Fibroblast of skin of right quadriceps (primary cell): ENCODE measurements at places on chromosomes 1 and 21.

DNA sequence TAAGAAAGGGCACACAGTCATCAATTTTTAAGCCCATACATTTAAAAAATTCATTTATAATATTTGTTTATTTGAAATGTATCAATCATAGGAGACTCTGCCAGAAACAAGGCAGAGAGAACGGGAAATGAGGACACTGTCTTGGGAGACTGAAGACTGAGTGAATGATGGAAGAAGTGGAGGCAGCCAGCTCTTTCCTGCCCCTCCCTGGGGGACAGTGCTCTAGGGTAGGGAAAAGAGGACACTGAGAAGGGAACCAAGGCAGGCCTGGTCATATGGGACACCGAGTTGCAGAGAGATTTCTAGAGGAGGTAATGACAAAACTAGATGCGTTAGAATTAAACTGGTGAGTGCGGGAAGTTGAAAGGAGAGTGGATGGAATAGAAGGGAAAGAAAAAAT lies 31.6 kb downstream of the EEIG2 start:
- no peak for DNase-seq

- no peak for DNase-seq
These were observed 1036.3 kb downstream of the TTLL7 start for GRCh38 chr1:82962658-82963057.

DNA sequence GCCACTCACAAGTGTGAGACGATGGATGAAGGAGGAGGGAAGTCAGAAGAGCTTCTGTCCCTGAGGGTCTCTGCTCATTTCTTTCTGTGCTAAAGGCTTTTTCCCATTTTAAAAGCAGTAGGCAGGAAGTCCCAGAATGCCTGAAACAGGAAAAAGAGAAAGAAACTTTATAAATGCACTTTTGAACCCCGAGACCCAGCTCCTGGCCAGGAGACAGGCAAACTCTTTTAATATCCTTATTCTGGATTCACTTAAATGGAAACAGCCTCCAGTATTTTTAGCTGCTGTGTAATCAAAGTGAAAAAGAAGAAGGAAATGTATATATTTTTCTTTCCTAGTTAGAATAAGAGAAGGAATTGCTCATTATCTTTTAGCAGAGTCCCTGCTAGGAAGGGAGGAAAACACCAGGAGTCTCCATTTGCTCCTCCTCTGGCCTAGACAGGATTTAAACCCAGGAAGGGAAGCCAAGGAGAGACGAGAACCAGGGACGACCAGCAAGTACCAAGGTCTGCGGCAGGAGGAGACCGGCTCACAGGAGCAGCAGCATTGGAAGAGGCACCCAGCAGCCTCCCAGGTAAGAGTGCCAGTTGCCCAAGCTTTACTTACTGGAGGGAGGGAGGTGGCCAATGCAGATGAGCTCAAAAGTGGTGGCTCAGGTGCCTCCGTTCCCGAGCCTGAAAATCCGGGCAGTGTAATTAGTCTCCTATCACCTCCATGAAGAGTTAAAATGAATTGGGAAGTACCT lies at the start of gene TNN:
TSS of gene TNN (plus strand) at position 472 of the 745 bp plus-strand sequence. CDS start 9,586 bp downstream, outside the sequence.
- no peak for DNase-seq

GRCh38 chr1:24644100-24644384 lies 940 bp downstream of the SRRM1 start:
- no peak for DNase-seq

DNA sequence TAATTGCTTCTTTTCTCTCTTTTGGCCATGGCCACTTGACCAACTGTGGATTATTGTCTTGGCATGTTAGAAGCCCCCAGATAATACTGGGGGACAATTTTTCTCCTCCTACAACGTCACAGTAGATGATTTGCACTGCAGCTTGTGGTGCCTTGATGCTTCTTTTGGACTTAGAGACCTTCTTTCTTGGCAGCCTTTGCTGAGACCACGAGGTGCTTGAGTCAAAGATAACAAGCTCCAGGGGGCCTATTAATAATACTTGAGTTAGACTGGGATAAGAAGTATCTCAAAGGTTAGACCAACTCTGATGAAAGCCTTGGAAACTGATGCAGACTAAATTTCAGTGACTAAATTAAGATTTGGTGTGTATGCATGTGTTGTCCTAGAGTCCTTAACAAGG lies 3.2 kb downstream of the PPP1R12B start:
- no peak for DNase-seq

DNA sequence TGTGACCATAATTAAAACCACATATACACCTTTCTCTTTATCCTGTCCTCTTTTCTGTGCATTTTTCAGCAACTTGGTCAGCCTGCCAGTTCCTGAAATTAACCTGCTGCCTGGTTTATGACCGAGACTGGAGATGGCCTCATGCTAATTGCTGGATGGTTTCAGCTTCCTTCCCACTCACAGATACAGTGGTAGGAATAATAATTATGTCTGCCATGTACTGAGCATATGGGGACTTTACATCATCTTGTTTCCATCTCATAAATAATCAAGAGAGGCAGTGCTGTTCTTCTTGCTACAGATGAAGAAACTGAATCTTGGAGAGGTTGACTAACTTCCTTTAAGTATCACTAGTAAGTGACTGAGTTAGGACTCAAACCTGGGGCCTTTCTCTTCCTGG lies 148.2 kb downstream of the NOS1AP start:
- no peak for DNase-seq

- no peak for DNase-seq
These were observed 21.7 kb downstream of the LHX4 start for GRCh38 chr1:180251526-180252305.

DNA sequence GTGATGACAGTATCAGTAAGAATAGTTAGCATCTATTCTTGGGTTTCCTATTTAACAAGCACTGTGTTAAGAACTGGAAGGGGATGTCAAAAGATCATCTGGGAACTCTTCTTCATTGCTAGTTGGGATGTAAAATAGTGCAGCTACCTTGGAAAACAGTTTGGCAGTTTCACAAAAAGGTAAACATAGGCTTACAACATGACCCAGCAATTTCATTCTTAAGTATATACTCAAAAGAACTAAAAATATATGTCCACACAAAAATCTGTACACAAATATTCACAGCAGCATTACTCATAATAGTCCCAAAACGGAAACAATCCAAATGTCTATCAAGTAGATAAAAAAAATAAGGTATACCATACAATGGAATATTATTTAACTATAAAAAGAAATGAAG lies 45.7 kb downstream of the DIPK1A start:
- DNase-seq = no peak

DNA sequence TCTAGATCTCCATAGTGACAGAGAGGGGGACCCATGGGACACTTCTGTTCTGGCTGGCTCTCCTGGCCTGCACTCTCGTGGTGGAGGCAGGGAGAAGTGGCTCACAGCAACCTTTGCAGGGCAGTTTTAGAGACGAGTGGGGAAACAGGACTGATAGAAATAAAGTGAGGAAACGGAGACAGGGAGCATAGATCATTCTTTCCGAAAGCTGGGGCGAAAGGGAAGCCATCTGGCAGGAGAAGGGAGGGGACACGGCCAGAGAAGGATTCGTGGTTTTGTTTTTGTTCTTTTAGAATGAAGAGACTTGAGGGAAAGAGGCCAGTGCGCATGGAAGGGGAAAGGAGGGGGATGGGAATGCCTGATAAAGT lies 3.5 kb downstream of the TIE1 start:
- no peak for DNase-seq

- no peak for DNase-seq
These were observed 122.4 kb downstream of the LACTBL1 start for GRCh38 chr1:22850281-22850680.

- no peak for DNase-seq
These were observed 41.5 kb downstream of the MAN1C1 start for GRCh38 chr1:25657883-25658760.

GRCh38 chr1:220696863-220697231 lies 6.7 kb downstream of the C1orf115 start:
- DNase-seq = peak; percentile 7

DNA sequence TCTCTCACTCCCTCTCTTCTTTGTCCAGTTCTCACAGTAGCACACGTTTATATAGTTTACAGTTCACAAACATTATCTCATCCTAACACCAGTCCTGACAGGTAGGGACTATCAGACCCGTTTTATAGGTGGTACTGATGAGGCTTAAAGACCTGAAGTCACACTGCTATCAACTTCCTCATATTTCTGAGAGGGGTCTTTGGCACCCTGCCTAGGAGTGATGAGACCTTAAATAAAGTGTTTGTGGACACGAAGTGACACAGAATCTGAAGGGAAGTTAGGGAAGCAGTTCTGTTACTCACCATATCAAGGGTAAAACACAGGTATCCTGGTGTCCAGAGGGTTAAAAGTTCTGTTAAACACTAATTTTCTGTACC lies 590 bp upstream of the TACSTD2 start:
- DNase-seq = no peak

- DNase-seq = no peak
These were observed 34.4 kb upstream of the LRP8 start for GRCh38 chr1:53362270-53362669.

- DNase-seq = peak; percentile 61
These were observed 39.4 kb upstream of the MACF1 start for GRCh38 chr1:39165049-39165448.

GRCh38 chr1:27574871-27575831 lies 28.8 kb downstream of the AHDC1 start:
- peak; percentile 84 for DNase-seq

GRCh38 chr1:220219136-220219442 lies 53.2 kb downstream of the RAB3GAP2 start:
- no peak for DNase-seq

GRCh38 chr1:157878059-157878458 lies 36.5 kb upstream of the CD5L start:
- DNase-seq = peak; percentile 13

DNA sequence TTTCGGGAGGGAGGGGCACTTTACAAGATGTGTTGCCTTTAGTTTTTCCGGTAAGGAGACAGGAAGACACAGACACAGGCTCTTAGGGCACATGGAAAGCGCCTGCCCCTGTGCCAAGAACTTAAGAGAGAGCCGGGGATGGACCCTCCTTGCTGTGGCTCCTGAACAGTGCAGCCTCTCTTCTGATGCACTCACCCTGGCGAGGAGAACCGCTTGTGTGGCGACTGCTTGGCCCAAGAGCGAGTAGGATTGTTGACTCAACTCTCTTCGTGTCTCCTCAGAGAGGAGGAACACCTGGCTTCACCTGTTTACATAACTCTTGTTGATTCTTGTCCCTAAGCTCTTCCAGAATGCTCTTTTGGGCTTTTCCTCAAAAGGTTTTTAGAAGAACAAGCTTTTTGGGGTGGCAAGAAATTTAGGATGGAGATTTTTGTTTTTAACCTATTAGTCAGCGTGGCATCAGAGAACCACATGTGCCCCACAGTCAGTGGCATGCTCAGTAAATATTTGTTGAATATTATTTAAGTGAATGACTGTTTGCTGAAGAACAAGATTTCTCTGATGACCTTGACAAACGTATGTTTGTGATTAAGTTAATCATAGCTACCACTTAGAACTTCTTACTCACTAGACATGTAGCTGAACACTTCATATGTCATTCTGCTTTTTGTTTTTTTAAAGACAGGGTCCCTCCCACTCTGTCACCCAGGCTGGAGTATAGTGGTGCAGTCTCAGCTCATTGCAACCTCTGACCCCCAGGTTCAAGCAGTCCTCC lies 60.6 kb downstream of the NFIA start:
- peak; percentile 41 for DNase-seq
